ENCODE measurements at places on chromosomes 1 and 21.

DNA sequence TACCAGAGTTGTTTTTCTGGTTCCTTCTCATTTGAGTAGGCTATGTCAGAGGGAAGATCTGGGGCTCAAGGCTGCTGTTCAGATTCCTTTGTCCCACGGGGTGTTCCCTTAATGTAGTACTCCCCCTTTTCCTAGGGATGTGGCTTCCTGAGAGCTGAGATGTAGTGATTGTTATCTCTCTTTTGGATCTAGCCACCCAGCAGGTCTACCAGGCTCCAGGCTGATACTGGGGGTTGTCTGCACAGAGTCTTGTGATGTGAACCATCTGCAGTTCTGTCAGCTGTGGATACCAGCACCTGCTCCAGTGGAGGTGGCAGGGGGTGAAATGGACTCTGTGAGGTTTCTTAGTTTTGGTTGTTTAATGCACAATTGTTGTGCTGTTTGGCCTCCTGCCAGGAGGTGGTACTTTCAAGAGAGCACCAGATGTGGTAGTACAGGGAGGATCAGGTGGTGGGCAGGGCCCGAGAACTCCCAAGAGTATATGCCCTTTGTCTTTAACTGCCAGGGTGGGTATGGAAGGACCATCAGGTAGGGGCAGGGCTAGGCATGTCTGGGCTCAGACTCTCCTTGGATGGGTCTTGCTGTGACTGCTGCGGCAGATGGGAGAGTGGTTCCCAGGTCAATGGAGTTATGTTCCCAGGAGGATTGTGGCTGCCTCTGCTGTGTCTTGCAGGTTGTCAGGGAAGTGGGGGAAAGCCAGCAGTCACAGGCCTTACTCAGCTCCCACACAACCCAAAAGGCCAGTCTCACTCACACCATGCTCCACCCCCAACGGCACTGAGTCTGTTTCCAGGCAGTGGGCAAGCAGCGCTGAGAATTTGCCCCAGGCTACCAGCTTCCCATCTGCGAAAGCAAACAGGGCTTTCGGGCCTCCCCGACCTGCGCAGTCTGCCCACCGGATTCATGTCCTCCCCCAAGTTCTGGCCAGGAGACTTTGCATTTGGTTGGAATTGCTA lies 64.2 kb downstream of the SERINC2 start:
- no peak for DNase-seq

- no peak for DNase-seq
Measured at GRCh38 chr21:39313042-39313570, 326 bp downstream of the BRWD1 start.

GRCh38 chr21:26844258-26845065 lies 747 bp downstream of the ADAMTS1 start:
- peak; percentile 61 for DNase-seq

GRCh38 chr1:66300972-66301451 lies 232.9 kb upstream of the SGIP1 start:
- DNase-seq: no peak

- no peak for DNase-seq
Measured at GRCh38 chr1:234823191-234824176, 213.5 kb upstream of the IRF2BP2 start.

- peak; percentile 70 for DNase-seq
Measured at GRCh38 chr1:923131-923990, at the start of gene SAMD11. Gene SAMD11, plus strand, starts transcription at chr1:923923. Its CDS starts 509 bp downstream, at chr1:924432.

DNA sequence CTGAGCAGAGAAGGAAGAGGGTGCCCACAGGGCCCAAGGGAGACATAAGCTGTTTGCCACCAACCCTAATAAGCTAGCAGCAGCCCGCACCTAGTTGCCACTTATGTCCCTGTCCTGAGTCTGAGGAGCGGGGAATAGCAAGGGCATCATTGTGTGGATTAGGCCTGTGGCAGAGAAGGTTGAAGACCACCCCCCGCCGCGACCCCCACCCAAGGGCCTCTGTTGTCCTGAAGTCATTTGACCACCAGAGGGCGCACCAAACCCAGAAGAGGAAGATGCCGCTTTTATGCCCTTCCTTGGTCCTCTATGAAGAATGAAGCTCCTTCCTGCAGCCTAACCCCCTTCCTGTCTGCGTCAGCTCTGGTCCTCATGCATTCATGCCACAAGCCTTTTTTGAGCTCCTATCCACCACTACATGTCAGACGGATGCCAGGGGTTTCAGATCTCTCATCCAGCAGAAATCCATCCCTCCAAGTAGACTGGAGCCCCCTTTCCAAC lies 16.6 kb downstream of the RHBG start:
- DNase-seq: peak; percentile 84

- DNase-seq: no peak
Measured at GRCh38 chr1:154940651-154941194, 4.2 kb upstream of the PMVK start.
